HL-60 (cell line): ENCODE measurements at places on chromosomes 16 and 17.

DNA sequence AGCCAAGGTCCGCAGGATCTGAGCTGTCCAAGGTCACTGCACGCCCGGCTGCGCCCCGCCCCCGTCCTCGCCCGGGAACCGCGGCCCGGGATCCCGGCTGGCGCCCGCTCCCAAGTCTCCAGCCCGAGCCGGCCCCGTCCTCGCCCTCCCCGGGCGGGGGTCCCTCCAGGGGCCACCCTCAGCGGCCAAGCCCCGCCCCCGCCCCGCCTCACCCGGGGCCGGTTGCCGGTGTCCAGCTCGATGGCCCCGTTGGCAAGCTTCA lies 216 bp downstream of the VPS9D1 start:
- no peak for DNase-seq

GRCh38 chr17:6843241-6843880 lies 11.8 kb upstream of the TEKT1 start:
- no peak for DNase-seq

DNA sequence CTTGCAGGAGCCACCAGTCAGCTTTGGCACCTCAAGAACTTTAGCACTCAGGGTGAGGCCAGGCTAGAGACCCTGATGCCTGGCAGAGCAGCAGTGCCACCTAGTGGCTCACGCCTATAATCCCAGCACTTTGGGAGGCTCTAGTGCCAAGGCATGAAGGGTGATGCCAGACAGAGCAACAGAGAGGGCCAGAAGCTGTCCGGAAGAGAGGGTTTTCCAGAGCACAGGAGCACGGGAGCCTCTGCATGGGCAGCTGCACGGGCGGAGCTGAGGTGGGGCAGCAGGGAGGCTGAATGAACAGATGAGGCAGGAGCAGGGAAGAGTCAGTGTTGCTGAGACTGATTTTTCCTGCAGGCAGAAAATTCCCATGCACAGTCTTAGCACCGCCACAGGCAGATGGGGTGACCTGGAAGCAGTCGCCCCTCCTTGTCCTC lies 38.9 kb downstream of the MYH3 start:
- peak; percentile 46 for DNase-seq

DNA sequence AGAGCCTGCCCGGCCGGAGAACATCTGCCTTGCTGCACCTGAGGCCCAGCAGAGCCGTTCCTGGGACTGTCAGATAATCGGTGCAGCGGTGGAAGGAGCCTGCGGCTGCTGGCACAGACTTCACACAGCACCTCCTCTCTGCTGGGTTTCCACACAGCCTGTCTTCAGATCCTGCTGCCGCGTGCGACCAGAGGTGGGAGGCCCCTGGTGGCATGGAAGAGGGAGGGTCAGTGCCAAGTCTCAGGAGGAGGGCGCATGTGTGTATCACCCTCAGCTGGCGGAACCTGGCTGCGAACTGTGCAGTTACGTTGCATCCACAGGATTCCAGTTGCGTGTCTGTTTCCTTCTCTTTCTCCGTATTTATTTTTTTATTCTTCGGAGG lies 3.3 kb downstream of the CDK5R1 start:
- DNase-seq: no peak

DNA sequence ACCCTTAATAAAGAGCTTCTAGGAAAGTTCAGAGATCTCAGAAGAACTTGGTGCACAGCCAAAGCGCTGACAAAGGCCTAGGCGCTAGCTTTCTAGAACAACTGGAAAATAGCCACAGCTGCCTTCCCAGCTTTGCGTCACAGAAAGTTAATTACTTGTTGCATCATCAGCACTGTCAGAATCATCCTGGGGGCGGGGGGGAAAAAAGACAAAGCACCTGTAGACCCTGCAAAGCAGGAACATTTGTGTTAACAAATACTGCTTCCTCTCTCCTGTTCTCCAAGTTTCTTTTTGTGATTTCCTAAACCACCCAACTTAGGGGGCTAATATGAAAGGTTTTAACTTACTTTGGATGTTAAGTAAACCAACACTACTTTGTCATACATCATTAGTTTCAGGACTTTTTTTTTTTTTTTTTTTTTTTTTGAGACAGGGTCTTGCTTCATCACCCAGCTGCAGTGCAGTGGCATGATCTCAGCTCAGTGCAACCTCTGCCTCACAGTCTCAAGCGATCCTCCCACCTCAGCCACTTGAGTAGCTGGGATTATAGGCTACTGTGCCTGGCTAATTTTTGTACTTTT lies 4.8 kb upstream of the AARSD1 start:
- DNase-seq: peak; percentile 52

DNA sequence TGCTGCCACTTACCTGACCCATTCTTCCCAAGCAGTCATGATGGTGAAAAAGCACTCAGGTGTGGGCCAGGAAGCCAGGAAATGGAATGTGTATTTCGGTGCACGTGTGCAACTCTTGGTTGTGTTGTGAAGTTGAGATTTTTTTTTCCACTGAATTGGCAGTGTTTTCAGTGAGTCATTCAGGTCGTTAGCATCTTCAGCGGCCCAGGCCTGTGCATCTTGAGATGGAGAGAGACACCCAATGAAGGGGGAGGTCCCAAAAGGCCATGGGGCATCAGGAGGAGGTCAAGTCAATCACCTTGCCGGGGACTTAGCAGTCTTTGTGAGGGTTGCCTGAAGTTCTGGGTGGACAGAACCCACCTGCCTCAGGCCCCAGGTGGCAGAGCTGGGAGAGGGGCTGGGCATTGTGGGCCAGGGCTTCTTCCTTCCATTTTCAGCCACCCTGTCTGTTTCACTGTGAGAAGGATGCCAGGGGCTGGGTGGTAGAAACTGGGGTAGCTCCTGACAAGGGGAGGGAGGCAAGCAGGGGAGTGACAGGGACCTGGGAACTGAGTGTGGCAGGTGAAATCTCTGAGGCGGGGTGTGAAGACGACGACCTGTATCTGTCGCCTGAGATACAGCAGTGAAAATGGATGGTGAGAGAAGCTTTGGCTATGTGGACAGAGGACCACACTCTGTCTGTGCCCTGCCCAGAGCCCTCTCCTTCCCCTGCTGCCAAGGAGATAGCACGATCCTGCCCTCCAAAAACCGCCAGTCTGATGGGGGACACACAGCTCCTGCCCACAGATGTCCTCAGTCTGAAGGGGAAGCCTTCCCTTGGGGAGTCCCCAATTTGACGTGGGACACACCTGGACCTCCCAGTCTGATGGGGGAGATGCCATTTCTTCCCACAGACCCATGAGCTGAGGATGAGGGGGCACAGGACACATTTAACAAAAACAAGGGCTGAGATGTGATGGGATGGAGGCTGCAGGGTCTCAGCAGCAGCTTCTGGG lies 11.9 kb downstream of the TBKBP1 start:
- no peak for DNase-seq

GRCh38 chr16:86969716-86970115 lies 347.5 kb downstream of the C16orf95 start:
- no peak for DNase-seq

GRCh38 chr16:23527961-23528643 lies 17.8 kb upstream of the GGA2 start:
- DNase-seq: no peak

DNA sequence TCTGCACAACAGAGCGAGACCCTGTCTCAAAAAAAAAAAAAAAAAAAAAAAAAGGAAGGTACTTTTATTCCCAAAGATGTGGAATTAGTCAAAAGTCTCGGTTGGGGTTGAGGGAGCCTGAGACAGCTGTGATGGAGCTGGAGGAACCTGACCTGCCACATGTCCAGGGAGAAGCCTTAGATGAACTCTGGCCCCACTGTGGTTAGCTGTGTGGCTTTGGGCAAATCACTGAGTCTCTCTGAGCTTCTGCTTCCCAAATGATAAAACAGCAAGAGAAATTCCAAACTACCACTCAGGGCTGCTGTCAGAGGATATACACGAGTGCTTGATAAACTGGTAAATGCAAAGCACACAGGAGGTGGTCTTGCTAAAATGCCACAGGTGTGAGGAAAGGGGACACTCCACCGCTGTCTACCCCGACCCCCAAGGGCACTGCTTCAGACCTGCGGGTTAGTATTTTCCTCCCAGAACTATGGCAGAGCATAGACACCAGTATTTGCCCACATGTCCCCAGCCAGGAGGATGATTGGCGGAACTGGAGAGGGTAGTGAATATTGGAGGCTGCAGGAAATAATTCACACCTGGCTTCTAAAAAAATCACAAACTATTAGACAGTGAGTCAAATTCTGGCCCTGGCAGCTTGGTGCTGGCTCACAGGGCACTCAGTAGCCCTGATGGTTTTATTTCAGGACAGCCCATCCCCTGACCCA lies 14.7 kb downstream of the DRC3 start:
- no peak for DNase-seq

DNA sequence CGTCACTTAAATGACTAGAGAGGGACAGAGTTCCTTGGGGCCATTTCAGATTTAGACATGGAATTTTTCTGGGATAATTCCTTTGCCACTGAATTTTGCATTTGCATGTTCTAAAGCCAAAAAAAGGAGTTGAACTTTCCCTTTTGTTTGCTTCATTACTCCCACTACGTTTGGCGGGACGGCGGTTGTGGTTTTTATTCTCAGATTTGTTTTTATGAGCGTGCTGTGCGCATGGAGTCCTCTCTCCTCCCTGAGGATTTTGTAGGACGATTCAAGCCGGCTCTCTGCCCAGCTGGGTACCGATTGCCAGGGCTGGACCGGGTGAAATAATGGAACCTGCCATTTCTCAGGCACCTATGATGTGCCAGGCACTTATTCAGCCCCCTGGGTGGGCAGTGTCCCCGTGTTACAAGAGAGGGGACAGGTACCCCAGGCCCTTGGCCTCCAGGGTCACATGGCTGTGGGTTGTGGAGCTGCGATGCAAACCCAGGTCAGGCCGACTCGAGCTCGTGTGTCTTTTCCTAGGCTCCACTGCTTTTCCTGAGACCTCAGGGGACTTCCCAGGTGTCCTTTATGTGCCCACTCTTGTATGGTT lies 18.8 kb downstream of the CMIP start:
- no peak for DNase-seq

- DNase-seq: no peak
Measured at GRCh38 chr16:31435341-31436220, 7.0 kb downstream of the ZNF843 start.

DNA sequence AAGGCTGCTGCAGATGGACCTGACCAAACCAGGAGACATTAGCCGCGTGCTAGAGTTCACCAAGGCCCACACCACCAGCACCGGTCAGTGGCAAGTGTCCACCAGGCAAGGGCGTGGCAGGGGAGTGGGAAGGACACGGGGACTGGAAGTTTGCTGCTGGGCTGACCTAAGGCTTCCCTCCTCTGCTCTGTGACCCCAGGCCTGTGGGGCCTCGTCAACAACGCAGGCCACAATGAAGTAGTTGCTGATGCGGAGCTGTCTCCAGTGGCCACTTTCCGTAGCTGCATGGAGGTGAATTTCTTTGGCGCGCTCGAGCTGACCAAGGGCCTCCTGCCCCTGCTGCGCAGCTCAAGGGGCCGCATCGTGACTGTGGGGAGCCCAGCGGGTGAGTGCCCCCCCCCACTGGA lies 4.8 kb downstream of the HSD11B2 start:
- no peak for DNase-seq

DNA sequence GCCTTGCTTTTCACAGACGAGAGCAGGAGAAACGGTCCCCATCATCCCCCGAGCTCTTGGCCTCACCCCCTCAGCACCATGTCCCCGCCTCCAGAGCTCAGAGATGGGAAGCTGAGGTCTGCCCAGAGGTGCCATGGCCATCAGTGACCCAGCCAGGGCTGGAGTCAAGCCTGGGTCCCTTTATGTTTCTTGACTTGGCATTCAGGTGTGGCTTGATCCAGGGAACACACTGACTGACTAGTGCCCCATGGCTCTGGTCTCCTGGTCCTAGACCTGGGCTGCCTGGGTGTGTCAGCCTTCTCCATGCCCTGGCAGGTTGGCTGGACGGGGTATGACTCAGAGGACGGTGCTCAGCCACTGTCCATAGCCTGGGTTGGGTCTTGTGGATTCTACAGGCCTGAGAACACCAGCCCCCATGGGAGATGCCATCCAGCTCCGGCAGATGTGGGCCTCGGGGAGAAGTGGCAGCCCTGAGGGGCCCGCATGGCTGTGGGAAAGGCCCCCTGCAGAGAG lies 54.2 kb downstream of the ZFPM1 start:
- no peak for DNase-seq

GRCh38 chr16:57633383-57634064 lies 5.1 kb downstream of the ADGRG1 start:
- no peak for DNase-seq

DNA sequence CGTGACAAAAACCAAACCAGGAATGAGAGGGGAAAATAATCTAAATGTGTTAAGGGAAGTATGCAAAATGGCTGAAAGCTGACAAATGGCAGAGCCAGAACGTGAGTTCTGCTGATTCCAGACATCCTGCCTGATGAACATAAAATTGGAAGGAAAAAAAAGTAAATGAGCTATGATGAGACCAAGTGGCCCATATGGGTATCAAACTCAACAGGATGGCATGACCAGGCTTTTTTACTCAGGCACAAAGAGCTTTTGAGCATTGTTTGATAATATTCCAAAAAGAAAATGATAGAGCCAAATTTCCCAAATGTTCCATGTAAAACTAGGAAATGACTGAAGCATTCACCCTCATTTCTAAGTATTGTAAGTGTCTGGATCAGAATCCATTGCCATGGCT lies 449.2 kb downstream of the CDH13 start:
- no peak for DNase-seq

DNA sequence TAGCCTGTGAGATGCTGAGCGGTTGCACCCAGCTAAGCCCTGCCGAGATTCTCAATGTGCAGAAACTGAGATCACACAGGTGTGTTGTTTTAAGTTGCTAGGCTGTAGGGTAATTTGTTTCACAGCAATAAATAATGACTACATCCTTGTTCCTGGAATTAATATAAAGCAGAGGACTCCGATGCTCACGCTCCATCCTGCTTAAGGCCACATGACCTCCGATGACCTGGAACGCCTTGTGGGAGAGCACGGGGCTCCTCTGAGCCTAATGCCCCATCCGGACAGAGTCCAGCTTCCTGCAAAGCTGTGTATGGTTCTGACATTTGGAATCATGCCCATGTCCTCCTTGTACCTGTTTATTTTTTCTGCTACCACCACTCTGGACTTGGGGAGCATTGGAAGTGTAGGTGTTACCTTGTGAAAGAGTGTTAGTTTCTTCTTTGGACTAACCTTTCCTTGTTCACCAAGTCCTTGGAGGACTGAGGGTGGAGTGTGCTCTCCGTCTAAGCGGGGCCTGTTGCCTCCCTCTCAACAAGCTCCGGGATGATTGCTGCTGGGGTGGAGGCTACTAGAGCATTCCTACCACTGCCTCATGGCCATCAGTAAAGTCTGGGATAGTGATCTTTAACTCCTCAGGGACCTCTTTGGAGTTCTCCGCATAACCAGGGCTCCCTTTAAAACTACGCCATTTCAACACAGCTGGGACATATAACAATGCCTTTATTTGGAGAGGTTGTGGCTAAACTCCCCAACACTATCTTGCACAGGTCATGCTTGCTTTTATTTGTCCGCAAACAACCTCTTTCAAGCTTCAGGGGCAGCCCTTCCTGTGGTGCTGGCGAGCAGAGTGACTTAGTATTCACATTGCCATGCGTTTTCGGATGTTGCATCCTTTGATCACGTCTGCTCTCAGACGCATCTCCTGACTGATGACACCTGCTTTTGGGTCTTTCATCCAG lies 125.4 kb downstream of the IRX3 start:
- DNase-seq: no peak

GRCh38 chr17:44781551-44782325 lies 22.9 kb downstream of the ADAM11 start:
- no peak for DNase-seq
